Brain microvascular endothelial cell (primary cell): ENCODE measurements at places on chromosomes 1 and 21.

DNA sequence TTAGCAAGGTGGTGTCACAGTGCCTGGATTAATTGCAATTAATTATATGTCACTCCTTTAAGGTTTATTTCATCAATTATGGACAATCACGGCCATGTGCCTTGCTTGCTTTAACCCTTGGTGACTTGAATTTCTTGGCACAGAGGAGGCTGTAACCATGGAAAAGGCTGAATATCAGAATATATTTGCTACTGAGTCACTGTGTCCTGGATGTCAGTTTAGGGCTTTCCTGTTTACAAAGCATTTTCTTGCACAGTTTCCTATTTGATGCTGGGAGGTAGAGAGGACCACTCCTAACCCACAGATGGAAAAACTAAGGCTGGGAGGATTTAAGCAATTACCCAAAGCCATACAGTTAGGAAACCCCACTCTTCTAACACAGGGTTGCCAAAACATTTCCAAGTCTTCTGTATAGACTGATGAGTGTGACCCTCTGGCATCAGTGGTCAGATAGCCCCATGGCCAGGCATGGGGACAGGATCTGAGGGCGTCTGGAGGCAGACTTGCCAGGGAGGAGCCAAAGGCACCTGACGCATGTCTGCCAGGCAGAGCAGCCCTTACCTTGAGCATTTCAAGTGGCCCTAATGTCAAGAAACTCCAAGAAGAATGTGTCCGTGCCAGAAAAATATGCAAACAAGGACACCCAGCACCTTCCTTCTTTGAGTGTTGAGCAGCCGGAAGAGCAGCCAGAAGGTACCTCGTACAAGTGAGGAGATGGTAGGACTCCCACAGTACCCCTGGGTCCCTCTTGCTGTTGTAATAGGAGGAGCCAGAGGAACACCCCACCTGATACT is 34.4 kb downstream of the KCNN3 start:
- DNase-seq = no peak

DNA sequence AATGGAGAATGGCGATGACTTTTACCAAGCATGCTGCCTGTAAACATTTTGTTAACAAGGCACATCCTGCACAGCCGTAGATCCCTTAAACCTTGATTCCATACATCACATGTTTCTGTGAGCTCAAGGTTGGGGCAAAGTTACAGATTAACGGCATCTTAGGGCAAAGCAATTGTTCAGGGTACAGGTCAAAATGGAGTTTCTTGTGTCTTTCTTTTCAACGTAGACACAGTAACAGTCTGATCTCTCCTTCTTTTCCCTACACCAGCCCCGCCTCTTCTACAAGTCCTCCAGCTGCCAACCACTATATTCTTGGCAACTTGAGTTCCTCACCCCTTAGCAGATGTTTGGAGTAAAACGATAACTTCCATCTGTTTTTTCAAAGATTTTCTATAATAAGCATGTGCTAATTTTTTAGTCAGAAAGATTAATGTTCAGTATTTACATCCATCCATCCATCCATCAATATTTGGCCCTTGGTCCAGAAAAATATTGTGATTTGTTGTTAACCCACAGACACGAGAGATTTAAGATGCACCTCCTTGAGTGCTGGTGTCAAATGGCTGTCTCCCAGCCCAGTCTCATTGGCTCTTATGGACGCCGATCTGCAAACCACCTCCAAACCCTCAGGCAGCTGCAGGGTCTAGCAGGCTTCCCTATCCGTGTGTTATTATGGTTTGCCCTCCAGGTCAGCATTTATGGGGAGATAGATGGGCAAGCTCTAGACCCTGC is 3.8 kb downstream of the DNALI1 start:
- no peak for DNase-seq

DNA sequence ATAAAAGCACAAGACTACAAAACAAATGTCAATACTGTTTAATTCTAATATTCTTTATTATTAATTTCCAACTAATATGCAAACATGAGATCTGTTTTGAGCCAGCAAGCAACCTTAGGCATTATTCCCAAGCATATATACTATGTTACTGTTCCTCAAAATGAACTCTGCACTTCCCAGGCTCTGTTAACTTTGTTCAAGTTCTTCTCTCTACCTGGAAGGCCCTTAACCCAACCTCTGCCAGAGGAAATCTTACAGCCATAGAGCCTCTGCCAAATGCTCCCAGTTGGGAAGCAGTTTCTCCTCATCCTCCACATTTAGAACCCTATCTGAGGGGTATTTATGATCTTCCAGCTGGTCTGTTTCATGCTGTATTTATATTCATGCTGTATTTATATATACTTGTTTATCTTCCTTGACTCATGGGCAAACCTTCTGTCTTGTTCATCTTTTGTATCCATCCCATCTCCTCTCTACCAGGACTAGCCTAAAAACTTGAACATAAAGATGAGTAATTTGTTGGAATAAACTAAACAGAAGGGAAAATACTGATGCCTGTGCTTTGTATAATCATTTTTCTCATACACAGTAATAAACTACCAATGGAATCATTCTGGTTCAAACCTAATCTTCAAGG is 5.3 kb downstream of the IVNS1ABP start:
- no peak for DNase-seq

DNA sequence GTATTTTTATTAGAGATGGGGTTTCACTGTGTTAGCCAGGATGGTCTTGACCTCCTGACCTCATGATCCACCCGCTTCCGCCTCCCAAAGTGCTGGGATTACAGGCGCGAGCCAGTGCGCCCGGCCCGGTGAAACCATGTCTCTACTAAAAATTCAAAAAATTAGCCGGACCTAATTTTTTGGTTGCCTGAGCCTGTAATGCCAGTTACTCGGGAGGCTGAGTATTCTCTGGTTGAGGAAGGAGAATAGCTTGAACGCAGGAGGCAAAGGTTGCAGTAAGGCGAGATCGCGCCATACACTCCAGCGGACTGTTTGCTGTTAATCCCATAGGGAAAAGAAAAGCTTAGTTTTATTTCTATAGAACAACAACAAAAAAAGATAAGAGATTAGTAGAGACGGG is 29.9 kb upstream of the HJV start:
- no peak for DNase-seq

GRCh38 chr1:95668165-95668564 is 434.2 kb downstream of the RWDD3 start:
- no peak for DNase-seq

- DNase-seq = peak; percentile 7
These were observed 257.3 kb downstream of the CAMTA1 start for GRCh38 chr1:7042322-7043190.

GRCh38 chr1:154186177-154186576 is 5.7 kb downstream of the TPM3 start:
- DNase-seq = peak; percentile 35

DNA sequence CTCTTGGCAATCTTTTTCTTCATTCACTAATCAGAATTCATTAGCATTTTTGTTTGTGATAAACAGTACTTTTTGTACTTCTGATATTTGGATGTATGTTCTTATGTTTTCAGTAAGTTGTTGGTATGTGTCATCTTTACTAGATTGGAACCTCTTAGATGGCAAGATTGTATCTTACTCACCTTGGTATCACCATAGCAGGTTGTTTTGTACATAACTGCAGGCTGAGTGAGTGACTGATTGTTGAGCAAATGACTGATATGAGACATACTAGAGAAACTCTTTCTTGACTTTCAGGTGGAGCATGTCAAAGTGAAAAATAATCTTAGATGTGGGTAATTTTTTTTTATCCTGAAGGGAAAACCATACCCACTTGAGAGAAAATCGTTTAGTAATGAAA is 173.7 kb downstream of the CLEC20A start:
- DNase-seq = no peak

DNA sequence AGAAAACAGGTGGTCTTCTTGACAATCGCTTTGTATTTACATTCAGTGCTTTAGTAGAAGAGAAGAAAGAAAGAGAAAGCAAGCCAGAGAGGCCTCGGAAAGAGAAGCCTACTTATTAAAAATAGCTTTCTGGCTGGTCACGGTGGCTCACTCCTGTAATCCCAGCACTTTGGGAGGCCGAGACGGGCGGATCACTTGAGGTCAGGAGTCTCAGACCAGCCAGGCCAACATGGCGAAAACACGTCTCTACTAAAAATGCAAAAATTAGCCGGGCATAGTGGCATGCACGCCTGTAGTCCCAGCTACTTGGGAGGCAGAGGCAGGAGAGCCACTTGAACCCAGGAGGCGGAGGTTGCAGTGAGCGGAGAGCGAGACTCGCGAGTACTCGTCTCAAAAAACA is 1.8 kb upstream of the SLC19A2 start:
- no peak for DNase-seq

DNA sequence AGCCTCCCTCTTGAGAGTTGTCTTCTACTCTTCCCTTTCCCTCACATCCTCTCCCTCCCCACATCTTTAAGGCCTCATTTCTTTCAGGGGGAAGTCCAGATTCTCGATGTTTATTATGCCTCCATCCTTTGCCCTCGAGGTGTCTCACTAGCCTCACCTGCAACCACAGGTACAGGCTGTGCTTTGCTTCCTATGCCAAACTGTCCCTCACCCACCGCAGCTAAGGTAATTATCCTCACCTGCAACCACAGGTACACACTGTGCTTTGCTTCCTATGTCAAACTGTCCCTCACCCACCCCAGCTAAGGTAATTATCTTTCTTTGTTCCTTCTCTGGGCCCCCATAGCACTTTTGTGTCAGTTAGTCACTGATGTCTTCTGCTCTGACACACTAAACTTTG is 328.1 kb upstream of the SNX7 start:
- DNase-seq = no peak

DNA sequence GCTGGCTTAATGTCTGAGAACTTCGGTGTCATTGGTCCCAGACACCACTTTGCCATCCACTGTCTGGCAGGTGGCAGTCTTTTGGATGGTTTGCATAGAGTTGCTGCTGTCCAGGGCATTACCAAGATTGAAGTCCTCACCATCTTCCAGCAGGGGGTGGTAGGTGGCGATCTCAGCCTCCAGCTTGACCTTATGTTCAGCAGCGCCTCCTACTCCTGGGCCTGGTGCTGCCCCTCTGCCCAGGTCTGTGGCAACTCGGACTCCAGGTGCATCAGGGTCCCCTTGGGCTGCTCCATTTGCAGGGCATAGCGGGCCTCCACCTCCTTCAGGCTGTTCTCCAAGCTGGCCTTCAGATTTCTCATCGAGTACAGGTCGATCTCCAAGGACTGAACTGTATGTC is 573.3 kb upstream of the NCAM2 start:
- DNase-seq = no peak

DNA sequence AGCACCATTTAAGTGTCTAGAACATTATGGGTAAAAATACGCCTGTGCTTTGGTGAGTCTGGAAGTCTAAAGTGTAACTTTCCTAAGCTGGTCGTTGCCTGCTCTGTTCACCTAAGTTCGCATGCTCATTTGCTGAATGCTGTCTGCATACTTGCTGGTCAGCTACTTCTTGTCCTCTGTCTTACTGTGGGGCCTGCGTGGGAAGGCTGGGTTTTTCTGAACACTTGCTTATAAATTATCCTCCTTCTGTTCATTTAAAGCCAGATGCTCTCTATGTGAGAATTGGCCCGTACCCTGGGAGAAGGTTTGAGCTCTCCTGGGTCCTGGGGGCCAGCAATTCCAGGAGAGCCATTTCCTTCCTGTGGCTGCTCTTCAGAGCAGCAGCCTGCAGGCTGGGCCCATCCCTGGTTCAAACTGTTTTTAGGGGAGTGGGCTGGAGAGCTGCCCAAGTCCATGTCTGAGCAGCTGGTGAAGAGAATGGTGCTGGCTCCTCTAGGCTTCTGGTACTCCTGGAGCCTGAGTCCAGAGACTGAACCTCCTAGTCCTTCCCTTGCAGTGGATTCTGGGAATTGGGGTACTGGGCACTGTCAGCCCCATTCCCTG is 75.7 kb downstream of the GALNT2 start:
- DNase-seq = no peak

- no peak for DNase-seq
These were observed 36.9 kb upstream of the POU3F1 start for GRCh38 chr1:38083541-38083940.

DNA sequence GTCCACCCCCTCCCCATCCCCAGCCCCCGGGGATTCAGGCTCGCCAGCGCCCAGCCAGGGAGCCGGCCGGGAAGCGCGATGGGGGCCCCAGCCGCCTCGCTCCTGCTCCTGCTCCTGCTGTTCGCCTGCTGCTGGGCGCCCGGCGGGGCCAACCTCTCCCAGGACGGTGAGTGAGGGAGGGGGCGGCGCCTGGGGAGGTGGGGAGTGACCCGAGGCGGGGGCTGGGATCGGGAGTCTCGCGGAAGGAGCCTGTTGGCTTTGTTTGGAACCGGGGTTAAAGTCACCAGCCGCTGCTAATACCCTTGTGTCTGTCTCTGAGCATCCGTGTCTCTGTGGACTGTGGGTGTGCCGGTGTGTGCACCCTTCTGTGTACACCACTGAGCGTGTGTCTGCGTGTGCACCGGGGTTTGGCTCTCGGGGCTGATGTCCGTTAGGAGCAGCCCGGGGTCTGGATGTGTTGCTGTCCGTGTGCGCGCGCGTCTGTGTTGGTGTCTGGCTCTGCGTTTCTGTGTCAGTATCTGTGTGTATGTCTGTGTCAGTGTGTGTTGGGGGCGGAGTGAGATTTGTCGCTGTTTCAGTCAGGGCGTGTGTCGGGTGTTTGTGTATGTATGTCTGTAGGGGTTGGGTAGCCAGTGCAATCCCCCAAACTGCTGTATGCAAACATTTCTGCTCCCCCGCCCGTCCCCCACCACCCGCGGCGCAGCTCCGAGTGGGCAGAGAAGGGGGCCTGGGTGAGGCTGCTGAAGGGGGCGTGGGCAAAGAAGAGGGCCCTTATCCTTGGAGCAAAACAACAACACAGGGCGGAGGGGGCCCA is 480 bp downstream of the CADM3 start:
- no peak for DNase-seq

- no peak for DNase-seq
These were observed 44.1 kb upstream of the SLC2A1 start for GRCh38 chr1:43002766-43003165.

GRCh38 chr1:174072581-174072980 is 50.4 kb upstream of the RC3H1 start:
- DNase-seq = no peak

GRCh38 chr1:178033019-178033418 is 60.9 kb upstream of the RASAL2 start:
- DNase-seq = no peak

GRCh38 chr1:68136187-68136586 is 85.8 kb upstream of the DIRAS3 start:
- no peak for DNase-seq

DNA sequence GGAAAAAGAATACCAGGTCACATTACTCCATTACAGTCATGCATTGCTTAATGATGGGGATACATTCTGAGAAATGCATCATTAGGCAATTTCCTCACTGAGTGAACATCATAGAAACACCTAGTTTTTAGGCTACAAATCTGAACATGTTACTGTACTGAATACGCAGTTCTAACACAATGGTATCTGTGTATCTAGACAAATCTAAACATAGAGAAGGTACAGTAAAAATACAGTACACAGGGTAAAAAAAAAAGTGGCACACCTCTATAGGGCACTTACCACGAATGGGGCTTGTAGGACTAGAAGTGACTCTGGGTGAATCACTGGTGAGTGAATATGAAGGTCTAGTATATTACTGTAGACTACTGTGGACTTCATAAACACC is 115.7 kb downstream of the AKT3 start:
- no peak for DNase-seq

- peak; percentile 61 for DNase-seq
These were observed 42.8 kb downstream of the CNN3 start for GRCh38 chr1:94884106-94884505.
